ENCODE measurements at places on chromosomes 5 and 9.
A peak's percentile ranks its signal among the peaks of the same experiment; 100 is the strongest.

- peak overlapping the region; percentile 27 for H3K4me3 ChIP-seq
- DNase-seq = peak; percentile 55
- no peaks in the 10 kb centered on the region for H3K27me3 ChIP-seq
- no peaks in the 10 kb centered on the region for H3K36me3 ChIP-seq
- peaks cover 4% of the 10 kb centered on the region for H3K4me1 ChIP-seq
Observed at GRCh38 chr5:172106511-172107356, 81.3 kb downstream of the STK10 start.

DNA sequence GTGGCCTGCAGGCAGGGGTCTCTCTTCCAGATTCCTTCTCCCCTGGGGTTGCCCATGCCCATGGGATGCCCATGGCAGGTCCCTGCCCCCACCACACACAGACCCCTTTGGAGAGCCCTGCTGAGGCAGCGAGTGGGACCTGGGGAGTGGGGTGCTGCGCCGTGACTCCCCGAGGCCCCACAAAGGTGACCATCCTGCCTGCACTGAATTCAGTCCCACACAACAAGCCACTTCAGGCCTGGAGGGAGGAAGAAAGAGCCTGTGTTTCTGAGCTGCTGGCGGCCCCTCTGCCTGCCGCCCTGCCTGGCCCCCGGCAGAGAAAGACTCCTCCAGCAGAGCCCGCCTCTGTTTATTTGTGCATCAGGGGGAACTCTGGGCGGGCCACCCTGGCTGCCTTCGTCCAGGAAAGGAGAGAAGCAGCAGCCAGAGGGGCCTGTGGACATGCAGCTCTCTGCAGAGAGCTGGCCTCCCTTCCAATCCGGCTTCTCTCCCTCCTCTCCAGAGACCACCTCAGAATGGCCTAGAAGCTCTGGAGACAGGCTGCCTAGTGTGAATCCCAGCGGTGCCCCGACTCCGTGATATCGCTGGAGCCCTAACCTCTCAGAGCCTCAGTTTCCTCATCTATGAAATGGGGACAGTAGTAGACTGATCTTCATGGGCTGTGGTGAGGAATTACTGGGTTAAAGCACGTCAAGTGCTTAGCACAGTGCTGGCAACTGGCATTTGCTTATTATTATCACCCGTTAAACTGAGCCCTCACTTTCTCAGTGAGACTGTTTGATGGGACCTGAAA, 72.9 kb downstream of the COL27A1 start:
- no peak overlapping the region for H3K27ac ChIP-seq
- no peak overlapping the region for H3K4me3 ChIP-seq
- DNase-seq = no peak
- H3K27me3 ChIP-seq = no peaks in the 10 kb centered on the region

GRCh38 chr5:37715361-37715760, 124.5 kb downstream of the GDNF start:
- H3K27ac ChIP-seq = no peak overlapping the region
- no peaks in the 10 kb centered on the region for H3K36me3 ChIP-seq
- DNase-seq = no peak
- no peaks in the 10 kb centered on the region for H3K27me3 ChIP-seq
- peaks cover 14% of the 10 kb centered on the region for H3K4me1 ChIP-seq

DNA sequence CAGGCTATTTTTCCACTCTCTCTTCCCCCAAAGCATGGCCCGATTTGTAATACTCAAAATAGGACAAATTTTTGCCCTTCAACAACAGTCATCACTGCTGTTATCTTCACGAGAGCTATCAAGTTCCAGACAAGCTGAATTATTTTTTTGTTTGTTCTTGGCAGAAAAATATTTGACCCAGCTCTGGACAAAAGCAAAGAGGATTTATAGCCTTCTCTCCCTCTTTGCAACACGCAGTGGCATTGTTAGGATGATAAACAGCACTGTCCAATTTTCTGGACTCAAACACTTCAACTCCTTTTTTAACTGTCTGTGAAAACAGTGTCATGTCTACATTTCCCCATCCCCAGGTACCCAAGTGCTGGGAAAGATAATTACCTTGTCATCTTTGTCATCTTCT, 160.3 kb downstream of the SLF1 start:
- H3K27me3 ChIP-seq = no peaks in the 10 kb centered on the region
- H3K4me3 ChIP-seq = no peak overlapping the region
- DNase-seq = no peak

DNA sequence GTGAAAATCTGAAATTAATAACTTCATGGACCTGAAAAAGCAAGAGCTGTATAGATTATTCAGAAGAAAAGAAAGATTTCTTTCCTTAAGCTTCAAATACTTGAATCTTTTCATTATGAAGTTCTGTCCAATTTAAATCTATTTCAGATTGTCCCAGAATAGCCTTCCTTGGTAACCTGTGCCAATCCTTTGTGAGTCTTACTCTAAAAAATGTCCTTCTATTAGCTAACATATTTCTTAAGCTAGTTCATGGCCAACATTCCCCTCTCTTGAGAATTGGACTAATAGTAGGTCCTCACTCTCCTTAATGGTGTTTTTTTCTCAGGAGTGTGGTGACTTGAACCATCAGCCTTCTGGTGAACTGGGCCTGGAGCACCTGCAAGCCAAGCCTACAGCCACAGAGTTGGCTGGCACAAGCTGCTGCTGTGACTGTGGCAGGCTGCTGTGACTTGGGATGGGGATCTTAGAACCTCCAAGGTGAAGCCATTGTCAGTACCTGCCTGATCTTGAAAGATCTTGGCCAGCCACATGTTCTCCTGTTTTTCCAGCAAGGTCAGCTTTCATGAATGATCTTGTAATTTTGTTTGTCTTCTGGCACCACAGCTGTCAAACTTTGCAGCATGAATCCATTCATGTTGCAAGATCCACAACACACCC, 262.6 kb upstream of the MAP3K1 start:
- H3K36me3 ChIP-seq = no peaks in the 10 kb centered on the region
- no peak overlapping the region for H3K4me3 ChIP-seq
- H3K27me3 ChIP-seq = no peaks in the 10 kb centered on the region
- DNase-seq = no peak
- H3K27ac ChIP-seq = no peak overlapping the region
- H3K4me1 ChIP-seq = peaks cover 12% of the 10 kb centered on the region

DNA sequence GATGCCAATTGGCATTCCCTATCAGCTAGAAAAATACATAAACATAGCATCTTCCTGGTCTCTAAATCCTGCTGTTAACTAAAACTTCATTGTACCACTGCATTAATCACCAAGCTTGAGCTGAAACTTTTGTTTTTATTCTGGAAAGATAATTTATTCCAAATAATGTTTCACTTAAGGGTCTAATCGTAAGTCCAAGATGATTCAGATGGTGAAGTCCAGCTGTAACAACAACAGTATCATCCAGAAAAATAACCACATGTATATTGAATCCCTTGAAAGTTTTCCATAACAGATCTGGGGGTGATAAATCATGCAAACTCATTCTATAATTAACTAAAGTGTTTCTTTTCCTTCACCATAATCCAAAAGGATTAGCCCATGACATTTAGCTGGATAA, 23.9 kb downstream of the RORB start:
- DNase-seq = no peak
- no peaks in the 10 kb centered on the region for H3K4me1 ChIP-seq
- H3K27me3 ChIP-seq = no peaks in the 10 kb centered on the region

DNA sequence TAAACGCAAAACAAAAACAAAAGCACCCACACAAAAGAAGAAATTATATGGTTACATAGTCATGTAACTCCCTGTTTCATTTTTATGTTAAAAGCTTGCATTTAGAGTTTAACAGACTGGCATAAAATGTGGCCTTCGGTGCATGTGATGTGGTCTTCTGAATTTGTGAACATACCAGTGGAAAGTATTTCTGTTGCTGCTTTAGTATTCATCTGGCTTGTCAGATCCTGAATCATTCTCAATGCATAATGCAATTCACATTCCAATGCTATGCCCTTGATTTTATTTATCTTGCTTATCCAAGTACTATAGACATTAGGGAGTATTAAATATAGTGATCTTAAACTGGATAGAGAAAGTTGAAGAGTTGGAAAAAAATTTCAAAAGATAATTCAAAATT, 740.2 kb upstream of the ZNF608 start:
- no peaks in the 10 kb centered on the region for H3K36me3 ChIP-seq
- no peak for DNase-seq
- peaks cover 14% of the 10 kb centered on the region for H3K4me1 ChIP-seq
- H3K4me3 ChIP-seq = no peak overlapping the region

DNA sequence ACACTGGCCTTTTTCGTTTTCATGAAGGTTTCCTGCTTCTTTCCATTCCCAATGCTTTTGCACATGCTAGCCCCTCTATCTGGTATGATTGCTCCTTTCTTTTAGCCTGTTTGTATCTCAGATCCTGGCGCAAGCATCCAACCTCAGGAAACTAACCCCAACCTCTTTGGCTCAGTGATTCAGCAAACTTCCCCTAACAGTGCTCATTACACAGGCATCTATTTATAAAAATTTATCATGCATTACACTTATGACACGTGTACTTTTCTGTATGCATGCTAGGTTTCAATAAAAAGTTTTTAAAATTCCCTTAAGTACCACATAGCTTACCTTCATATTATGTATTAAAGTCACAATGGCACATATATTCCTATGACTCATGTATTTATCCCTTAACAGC, 218.9 kb downstream of the EPB41L4A start:
- H3K4me3 ChIP-seq = no peak overlapping the region
- H3K4me1 ChIP-seq = no peaks in the 10 kb centered on the region
- no peak overlapping the region for H3K27ac ChIP-seq
- DNase-seq = no peak

DNA sequence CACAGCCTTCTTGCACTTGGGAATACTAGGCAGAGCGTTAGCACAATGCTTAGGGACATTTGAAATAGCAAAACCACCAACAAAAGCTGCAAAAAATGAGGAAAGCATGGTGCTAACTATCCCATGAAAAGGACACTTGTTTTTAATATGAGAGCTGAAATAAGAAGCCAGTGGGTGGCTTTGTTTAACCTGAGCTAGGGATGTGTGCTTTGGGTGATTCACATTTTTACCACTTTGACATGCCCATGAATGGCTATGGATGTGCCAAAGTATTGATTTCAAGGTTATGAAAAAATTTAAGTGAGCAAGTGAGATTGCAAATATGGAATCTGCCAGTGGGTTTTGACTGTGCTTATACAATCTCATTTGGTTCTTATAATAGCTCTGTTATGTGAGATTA, 67.3 kb downstream of the DMRT2 start:
- H3K27me3 ChIP-seq = no peaks in the 10 kb centered on the region
- H3K27ac ChIP-seq = no peak overlapping the region
- H3K4me1 ChIP-seq = no peaks in the 10 kb centered on the region
- DNase-seq = no peak
- H3K4me3 ChIP-seq = no peak overlapping the region

DNA sequence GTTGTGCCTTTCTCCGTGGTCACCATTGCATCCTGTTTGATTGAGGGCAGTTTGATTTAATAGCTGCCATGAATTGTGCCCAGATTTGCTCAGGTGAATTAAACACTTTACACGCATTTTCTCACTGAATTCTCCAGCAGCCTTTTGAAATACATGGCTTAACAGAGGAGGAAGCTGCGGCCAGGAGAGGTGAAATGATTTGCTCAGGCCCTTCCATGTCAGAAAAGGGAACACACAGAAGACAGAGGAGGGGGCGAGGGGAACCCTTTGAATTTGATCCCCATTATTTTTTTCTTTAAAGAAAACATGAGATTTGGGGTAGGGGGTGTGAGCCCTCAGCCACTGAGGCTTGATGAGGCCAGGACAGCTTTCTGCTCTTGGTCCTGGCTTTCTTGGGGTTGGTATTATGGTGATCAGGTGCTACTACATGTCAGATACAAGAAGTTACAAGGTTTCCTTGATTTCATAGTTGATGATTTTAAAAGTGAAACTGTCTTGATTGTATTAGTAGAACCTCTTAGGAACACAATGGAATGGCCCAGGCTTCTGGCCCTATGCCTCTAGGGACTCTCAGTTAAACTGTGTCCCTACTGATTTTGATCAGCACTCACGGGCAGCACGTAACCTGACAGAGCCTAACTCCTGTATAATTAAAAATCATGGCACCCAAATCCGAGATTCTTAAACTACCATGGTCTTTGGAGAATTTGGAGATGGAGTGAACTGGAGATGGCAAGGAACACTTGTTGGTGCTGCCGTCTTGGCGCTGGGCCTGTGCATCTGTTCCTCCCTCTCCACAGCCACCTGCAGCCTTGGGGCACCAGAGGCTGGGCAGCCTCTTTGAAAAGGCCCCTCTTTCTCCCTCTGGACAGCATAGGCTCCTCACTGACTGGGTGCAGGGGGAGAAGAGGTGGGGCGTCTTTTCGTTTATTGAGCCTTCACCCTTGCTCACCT, 107.9 kb downstream of the TRIO start:
- peaks cover 52% of the 10 kb centered on the region for H3K4me1 ChIP-seq
- H3K4me3 ChIP-seq = no peak overlapping the region
- DNase-seq = no peak
- H3K27me3 ChIP-seq = no peaks in the 10 kb centered on the region
- peak overlapping the region; percentile 21 for H3K27ac ChIP-seq

- no peaks in the 10 kb centered on the region for H3K36me3 ChIP-seq
- no peaks in the 10 kb centered on the region for H3K27me3 ChIP-seq
- no peak overlapping the region for H3K27ac ChIP-seq
- DNase-seq = no peak
- H3K4me1 ChIP-seq = no peaks in the 10 kb centered on the region
- H3K4me3 ChIP-seq = no peak overlapping the region
Observed at GRCh38 chr5:133681896-133682295, 69.6 kb upstream of the FSTL4 start.

GRCh38 chr9:114655689-114656088, 1.9 kb downstream of the TEX53 start:
- no peak overlapping the region for H3K4me3 ChIP-seq
- H3K27ac ChIP-seq = no peak overlapping the region
- peaks cover 2% of the 10 kb centered on the region for H3K4me1 ChIP-seq
- no peak for DNase-seq
- no peaks in the 10 kb centered on the region for H3K27me3 ChIP-seq

DNA sequence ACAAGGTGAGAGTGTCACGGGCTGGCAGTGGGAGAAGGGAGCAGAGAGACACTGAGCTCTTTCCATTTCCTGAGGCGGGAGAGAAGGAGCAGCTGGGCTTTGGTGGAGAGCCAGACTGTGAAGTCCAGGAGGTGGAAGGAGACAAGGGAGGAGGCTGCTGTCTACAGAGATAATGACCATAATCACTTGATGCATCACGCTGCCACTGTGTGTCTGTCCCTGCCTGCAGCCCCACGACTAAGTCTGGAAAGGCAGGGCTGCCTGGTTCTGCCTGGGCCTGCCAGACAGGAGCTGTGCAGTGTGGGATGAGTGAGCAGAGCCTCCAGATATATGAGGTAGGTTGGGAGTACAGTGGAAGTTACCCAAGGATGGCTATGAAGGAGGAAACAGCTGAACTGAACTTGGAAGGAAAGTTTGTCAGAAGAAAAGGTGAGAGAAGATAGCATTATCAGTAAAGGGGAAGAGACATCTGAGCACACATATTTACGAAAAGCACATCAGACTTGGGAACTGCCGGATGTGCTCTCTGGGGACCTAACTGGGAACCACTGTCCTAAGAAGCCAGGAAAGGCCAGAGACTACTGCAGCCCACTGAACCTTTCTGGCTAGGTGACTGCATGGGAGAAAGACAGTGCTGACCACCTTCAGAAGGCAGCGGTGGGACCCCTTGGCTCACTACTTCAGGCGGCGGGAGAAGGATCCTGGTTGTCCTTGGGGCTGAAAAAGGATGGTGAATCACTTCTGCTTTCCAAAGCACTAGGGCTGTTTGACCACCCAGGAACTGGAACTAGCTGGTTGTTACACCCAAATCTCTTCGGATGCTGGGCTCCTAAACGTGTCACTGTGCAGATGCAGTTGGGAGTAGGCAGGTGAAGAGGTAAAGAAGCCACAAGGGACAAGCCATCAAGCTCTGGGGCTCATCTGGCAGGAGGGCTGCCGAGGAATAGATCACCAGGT, 12.8 kb upstream of the DDX41 start:
- peaks cover 49% of the 10 kb centered on the region for H3K36me3 ChIP-seq
- DNase-seq = no peak
- no peak overlapping the region for H3K4me3 ChIP-seq
- H3K4me1 ChIP-seq = no peaks in the 10 kb centered on the region
